ENCODE measurements at places on chromosomes 4 and X. TPM values are rescaled to one million over a fixed set of nuclear protein-coding genes. Genes with fewer than 3 reads are reported as not detected.

- no peak for DNase-seq
These were observed 29.3 kb upstream of the BCOR start for GRCh38 chrX:40127052-40127451.

DNA sequence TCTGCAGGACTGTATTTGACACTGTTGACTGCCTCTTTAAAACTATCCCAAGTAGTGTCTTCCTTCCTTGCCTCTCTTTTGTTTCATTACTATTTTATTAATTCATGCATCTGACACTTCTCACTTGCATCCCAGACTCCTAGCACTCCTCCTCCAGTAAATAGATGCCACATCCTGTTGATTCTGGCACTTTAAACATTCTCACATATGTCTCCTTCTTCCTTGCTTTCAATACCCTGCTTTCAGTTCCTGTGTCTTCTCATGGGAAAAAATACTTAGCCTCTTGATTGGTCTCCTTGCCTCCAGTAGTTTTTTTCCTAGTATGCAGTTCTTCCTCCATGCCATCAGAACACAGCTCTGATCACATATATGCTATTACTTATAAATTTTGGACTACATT is 5.1 kb downstream of the RNF128 start:
- no peak for DNase-seq

DNA sequence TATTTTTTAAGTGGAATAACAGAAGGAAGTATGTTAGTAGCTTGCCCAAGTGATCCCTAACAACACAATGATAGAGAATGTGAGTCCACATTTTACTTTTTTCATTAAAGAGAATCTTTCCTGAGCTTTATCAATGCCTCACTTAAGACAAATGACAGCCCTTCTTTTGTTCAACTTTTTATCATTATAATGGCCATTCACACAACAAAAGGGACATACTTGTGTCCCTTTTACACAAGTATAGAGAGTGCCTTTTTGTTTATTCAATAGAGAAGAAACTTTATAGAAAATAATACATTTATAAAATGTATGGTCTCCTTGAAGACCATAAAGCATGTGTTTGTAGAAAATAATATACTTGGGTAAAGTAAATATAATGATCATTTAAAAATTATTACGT is 96.3 kb downstream of the PDE5A start:
- no peak for DNase-seq

- no peak for DNase-seq
These were observed 57.8 kb downstream of the DCLK2 start for GRCh38 chr4:150136036-150136435.

CT45A7 gene
- not detected for total RNA-seq

DNA sequence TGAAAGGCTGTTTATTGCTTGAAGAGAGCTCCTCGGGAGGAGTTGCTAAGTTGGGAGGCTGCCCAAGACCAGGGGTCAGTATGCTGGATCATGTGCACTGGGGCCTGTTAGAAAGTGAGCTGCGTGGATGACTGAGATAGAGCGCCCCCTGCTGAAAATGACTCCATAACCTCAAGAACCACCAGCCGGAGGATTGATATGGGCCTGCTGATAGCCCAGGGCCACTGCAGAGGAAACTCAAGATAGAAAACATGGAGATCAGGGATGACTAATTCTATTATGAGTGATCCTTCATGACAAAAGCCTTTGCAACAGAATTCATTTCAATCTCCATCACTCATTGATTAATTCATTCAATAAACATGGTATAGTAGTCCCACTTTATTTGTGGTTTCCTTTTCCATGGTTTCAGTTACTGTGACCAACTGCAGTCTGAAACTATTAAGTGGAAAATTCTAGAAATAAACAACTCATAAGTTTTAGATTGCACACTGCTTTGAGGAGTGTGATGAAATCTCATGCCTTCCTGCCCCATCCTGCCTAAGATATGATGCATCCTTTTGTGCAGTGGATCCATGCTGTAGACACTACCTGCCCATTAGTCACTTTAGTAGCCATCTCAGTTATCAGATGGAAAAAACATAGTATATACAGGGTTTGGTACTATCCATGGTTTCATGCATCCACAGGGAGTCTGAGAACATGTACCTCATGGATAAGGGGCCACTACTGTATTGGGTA is 126.7 kb upstream of the MBNL3 start:
- DNase-seq, result peak; percentile 5

USP17L17 gene
- total RNA-seq, result not detected

DNA sequence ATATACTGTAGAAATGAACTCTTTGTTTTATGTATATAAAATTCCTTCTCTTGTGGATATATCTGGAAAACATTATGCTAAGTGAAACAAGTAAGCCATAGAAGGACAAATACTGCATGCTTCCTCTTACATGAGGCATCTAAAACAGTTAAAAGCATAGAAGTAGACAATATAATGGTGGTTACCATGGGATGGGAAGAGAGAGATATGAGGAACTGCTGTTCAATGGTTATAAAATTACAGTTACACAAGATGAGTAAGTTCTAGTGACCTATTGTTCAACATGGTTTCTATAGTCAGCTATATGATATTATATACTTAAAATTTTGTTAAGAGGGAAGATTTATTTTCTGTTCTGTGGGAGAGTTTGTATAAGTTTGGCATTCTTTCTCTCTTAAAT is 43.4 kb downstream of the HTRA3 start:
- DNase-seq, result no peak

DNA sequence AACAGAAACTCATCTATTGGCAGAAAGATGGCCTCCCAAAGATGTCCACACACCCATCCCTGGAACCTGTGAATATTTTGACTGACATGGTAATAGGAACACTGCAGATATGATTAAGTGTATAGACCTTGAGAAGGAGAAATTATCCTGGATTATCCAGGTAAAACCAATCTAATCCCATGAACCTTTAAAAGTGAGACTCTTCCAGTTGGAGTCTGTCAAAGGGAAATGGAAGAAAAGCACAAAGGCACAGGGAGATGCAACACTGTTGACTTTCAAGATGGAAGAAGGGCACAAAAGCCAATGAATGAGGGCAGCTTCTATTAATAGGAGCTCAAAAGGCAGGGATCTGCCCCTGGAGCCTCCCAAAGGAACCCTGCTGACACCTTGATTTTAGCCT is 83.0 kb downstream of the AMELX start:
- DNase-seq, result no peak

DNA sequence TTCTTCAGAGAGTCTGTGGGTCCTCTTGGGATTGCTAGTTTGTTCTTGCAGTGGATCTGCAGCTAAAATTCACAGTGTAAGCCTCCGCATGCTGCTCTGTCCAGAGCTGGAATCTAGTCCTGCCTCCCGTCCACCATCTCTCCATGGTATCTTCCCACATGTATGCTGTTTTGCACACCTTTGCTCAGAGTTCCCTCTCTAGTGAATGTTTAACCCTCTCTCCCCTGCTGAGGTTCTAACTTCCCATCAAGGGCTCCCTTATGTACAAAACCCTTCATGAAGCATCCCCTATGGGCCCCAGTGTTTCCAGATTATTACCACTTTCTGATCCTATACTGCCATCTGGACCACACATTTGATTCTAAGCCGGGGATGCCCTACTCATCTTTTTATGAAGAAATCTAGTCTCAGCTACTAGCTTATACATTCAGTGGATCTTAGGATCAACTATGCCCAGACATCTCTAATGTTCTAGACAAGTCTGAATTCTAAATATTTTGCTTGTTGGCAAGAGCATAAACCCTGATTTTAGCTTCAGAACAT is 157.3 kb downstream of the CPEB2 start:
- no peak for DNase-seq

DNA sequence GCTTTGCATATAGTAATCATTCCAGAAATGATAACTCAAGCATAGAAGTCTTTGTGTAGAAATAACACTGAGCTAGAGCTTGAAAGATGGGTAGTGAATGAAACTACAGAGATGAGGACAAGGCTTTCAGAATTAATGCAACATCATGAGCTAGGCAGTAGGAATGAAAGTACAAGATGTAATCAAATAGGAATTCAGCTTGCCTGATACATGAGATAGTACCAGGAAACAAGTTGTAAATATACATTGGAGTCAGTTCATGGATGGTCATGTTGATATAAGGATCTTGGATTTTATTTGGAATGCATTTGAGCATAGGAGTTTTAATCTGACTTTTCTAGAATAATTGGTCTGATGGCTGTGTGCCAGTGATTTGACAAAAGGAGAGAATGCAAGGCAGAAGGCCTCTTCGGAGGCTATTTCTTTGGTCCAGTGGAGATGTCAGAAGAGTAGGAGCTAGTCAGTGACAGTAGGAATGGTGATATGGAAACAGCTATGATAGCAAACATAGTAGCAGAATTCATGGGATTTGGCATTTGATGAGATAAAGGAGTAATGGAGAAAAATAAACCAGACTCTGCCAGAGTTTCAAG is 206.4 kb upstream of the PACRGL start:
- peak; percentile 20 for DNase-seq
